ENCODE measurements at places on chromosomes 2 and 18.

DNA sequence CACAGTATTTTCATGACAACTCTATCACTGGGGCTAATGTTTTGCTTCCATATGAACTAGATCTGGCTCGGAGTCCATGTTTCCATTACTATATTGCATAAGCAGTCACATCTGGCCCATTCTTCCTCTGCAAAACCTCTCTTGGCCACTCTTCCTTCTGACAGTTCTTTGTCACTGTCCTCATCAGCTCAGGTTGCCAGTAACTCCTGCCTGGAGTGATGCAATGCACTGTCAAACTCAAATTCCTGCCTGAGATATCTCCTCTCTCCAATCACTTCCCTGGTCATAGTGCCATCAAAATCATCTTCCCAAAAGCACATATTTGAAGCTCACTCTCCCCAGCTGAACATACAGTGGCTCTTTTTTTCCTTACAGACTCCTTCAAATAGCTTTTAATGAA is 66.1 kb downstream of the COLEC12 start:
- DNase-seq: no peak

GRCh38 chr2:11813951-11814350 is 67.5 kb downstream of the LPIN1 start:
- no peak for DNase-seq

DNA sequence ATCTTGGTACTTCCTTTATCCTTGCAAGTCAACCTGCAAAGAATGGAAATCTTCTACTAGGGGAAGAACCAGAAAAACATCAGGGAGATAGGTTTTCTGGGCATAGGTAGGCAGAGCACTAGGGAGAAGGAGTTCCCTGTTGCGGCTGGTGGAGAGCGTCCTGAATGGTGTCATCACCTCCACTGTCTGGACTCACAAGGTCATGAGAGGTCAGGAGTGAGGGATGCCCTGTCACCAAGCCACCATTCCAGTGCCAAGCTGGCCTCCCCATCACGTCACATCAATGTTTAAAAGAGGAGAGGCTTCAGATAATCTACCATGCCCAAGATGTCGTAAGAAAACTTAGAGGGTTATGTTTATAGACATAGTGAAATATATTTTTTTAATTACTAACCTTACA is 72.1 kb downstream of the BCL2 start:
- no peak for DNase-seq

- DNase-seq: no peak
Observed at GRCh38 chr2:105641389-105641811, 103.3 kb upstream of the NCK2 start.

- no peak for DNase-seq
Observed at GRCh38 chr2:24104906-24105305, 18.2 kb downstream of the PFN4 start.

- no peak for DNase-seq
Observed at GRCh38 chr2:9191041-9191481, 15.6 kb upstream of the ASAP2 start.

Measured in activated effector memory CD4-positive, alpha-beta T cell treated with Interleukin-2 at 50 U/mL for 16 hours (primary cell).